ENCODE measurements at places on chromosomes 3 and 15.

DNA sequence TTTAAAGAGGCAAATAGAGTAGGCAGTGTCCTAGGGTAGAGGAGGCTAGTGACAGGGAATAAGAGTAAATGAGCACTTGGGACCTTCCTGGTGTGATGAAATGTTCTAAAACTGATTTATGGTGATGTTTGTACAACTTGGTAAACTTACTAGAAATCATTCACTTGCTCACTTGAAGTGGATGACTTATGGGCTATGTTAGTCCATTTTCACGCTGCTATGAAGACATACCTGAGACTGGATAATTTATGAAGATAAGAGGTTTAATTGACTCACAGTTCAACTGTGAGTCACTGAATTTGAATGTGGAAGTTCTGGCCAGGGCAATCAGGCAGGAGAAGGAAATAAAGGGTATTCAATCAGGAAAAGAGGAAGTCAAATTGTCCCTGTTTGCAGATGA is 31.7 kb upstream of the DHX36 start:
- DNase-seq: no peak

DNA sequence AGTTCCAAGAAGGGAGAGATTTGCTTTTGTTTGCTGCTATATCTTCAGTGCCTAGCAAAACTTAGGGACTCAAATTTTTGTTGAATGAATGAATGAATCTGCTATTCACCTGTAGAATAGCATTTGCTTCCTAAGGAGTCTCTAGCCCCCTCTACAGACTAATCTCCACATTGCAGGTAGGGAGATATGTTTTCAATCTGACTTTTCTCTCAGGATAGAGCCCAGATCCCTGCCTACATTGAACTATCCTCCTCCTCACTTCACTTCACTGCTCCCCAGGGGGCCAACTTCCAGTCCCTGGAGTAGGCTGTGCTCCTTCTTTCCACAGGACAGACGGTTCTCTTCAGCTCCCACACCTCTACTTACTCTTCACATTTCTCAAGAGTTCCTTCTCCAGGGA is 81.9 kb upstream of the PTX3 start:
- DNase-seq: no peak

- DNase-seq: no peak
Measured at GRCh38 chr3:22380253-22380652, 629.2 kb upstream of the ZNF385D start.

GRCh38 chr3:145639875-145640274 is 521.1 kb downstream of the PLOD2 start:
- DNase-seq: no peak

- no peak for DNase-seq
Measured at GRCh38 chr3:128256131-128256530, 102.8 kb downstream of the EEFSEC start.

DNA sequence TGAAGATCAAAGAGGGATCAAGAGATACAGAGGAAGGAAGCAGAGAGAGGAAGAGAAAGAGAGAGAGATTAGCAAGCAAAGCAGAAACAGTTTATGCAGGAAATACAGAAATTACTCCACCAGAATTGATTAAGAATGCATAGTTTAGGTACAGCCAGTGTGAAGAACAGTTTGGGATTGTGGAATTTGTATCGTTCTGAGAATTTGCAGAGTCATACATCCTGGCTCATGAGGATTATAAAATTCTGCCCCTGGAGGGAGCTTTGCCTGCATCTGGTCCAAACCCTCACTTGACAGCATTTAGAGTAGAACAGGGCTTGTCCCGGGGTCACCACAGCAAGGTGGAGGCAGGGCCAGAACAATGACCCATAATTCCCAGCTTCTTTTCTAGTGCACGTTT is 44.1 kb downstream of the MASP1 start:
- no peak for DNase-seq
